Common myeloid progenitor, CD34-positive (primary cell): ENCODE measurements at places on chromosomes 2 and 18.

- peaks cover 23% of the 10 kb centered on the region for H3K4me1 ChIP-seq
- H3K4me3 ChIP-seq: no peak overlapping the region
- H3K27me3 ChIP-seq: no peaks in the 10 kb centered on the region
- H3K36me3 ChIP-seq: no peaks in the 10 kb centered on the region
- no peak overlapping the region for H3K27ac ChIP-seq
Observed at GRCh38 chr2:239881561-239882320, 143.4 kb downstream of the NDUFA10 start.

DNA sequence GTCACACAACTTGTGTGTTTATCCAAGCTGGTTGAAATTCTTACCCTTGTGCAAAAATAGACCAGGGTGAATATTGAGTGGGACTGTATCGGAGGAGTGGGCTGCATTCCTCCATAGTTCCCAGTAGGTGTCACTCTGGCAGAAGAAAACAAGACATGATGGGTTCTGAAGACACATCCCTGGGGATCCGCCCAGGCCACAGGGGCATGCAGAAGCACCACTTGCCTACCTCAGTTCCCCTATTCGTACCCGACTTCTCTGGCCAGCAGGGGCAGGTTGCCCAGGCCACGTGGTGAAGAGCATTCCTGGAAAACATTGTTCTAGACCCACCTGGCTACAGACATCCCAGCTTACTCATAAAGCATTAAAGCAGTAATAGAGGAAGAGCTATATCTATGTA is 168.2 kb downstream of the FAM210A start:
- H3K27ac ChIP-seq: no peak overlapping the region
- no peak overlapping the region for H3K4me3 ChIP-seq
- no peaks in the 10 kb centered on the region for H3K36me3 ChIP-seq
- peaks cover 38% of the 10 kb centered on the region for H3K4me1 ChIP-seq

DNA sequence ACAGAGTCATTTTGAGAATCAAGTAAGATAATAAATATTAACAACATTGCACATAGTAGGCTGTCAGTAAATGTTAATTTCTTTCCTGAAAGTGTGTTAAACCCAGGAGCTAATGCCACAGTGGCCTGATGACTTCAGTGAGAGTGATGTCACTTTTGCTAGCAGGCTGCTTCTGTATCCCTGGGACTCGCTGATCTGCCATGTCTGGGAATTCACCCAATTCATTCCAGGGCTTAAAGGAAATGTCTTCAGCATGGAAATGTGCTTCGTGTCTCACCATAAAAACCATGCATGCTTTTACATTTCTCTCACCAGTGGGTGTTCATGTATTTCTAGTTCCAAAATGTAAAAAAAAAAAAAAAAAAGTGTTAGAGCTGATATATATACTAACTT is 56.8 kb upstream of the MAPRE3 start:
- peaks cover 3% of the 10 kb centered on the region for H3K4me1 ChIP-seq
- no peaks in the 10 kb centered on the region for H3K27me3 ChIP-seq
- no peak overlapping the region for H3K27ac ChIP-seq
- no peak for DNase-seq

GRCh38 chr2:15826273-15826717 is 114.1 kb upstream of the MYCN start:
- no peaks in the 10 kb centered on the region for H3K36me3 ChIP-seq
- H3K4me1 ChIP-seq: no peaks in the 10 kb centered on the region
- no peak overlapping the region for H3K27ac ChIP-seq

DNA sequence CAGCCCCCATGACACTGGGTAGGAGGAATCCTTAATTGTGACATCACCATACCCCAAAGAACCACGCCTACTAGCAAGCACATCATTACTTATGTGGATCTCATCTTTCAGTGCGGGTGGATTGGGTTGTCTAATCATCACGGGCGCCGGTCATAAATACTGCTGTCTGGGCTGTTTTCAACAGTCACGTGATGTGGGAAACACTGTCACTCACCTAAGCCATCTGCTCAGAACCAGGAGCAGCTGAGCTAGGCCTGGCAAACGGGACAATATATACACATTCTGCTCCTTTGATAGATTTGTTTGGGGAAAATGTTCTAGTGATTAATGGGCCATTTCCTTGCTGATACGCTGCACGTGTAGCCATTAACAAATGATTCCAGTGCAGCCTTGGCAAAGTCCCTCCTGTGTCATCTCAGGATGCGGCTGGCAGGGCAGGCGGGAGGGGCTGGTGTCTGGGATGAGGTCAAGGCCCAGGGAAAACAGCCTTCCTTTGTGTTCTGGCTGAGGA is 145.9 kb upstream of the COPS8 start:
- no peak for DNase-seq
- H3K27ac ChIP-seq: no peak overlapping the region
- H3K27me3 ChIP-seq: no peaks in the 10 kb centered on the region
- no peaks in the 10 kb centered on the region for H3K36me3 ChIP-seq
- H3K4me1 ChIP-seq: no peaks in the 10 kb centered on the region

DNA sequence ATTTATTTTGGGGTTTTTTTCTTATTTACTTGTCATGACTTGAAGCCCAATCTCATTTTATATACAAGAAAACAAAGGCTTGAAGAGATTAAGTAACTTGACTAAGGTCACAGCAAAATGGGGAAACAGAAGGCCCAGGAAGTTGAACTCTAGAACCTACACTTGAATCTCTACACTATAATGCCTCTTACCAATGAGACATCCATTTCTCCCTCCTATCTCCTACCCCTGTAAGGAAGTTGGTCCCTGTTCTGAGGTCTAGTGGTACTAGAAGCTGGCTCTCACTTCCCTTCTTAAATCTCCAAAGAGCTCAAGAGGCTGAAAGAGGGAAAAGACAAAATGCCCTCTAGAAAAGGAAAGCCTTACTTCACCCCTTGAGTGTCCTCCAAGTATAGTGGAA is 25.5 kb upstream of the IHH start:
- H3K27me3 ChIP-seq: no peaks in the 10 kb centered on the region
- H3K36me3 ChIP-seq: no peaks in the 10 kb centered on the region
- no peak overlapping the region for H3K4me3 ChIP-seq
- H3K27ac ChIP-seq: no peak overlapping the region
- DNase-seq: no peak

DNA sequence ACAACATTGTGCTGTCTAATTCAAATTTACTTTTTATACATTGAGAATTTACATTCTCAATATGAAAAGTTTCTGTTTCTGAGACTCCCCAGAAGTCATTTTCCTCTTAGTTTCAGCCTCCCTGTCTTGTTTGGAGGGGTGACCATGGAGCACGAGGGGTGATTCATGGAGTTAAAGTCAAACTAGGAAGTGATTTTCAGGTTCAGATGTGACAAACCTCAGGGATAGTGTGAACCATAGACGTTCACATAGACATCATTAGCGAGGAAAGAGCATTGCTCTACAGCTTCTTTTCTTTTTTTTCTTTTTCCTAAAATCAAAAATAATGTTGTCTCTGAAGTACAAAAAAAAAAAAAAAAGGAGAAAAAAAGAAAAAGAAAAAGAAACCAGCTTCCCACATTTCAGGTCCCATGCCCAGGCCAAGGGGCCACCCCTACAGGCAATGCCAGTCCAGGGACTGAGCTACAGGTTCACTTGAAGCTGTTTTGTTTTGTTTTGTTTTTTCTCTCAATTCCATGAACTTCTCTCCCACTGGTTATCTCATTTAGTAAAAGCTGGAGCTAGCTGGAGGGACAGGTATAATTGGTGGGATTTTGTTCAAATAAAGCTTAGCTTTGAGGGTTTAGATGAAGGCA is 18.1 kb upstream of the LCLAT1 start:
- H3K27me3 ChIP-seq: no peaks in the 10 kb centered on the region
- H3K36me3 ChIP-seq: no peaks in the 10 kb centered on the region
- H3K4me3 ChIP-seq: no peak overlapping the region
- no peak overlapping the region for H3K27ac ChIP-seq
- no peaks in the 10 kb centered on the region for H3K4me1 ChIP-seq

DNA sequence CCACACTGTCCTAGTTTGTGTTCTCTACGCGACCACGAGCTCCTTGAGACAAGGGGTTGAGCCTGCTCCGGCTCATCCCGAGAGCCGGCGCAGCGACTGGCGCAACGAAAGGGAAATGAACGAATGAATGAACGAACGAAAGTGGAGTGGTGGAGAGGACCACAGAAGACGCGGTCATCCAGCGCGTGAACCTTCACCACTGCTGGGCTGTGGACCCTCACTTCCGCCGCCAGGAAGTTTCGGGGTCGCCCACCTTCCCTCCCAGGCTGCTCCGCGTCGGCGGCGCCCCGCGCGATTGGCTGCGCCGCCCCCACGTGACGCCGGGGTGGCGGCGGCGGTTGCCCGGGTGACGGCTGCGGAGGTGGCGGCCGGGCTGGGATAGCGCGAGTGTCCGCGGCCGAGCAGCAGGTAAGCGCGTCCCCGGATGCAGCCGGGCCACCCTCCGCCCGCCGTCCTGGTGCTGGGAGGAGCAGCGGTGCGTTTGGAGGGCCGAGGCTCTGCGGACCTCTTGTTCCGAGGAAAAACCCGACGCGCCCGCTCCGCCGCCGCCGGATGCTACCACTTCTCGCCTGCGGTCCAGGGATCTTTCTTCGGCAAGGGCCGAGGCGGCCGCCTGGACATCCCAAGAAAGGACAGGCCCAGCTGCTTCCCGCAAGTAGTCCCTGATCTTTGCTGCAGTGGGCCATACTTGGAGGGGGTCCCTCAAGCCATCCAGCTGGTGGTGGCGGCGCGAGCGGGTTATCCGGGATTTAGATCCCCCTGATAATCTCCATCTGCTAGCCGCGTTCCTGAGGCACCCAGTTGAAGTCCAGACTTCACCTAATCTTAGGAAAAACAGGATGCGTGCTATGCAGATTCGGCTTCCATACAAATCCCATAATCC is at the start of gene ARMC9:
ARMC9 (plus strand) TSS at position 341 of the 883 bp plus-strand sequence. CDS start 7,608 bp downstream, outside the sequence.
- peak; percentile 34 for DNase-seq
- no peak within 1 kb of the TSS for H3K27ac ChIP-seq
- H3K4me3 ChIP-seq: peak within 1 kb of the TSS; percentile 96
- no peaks in the 10 kb centered on the region for H3K4me1 ChIP-seq
- H3K27me3 ChIP-seq: no peaks in the 10 kb centered on the region
- H3K36me3 ChIP-seq: no peaks in the 10 kb centered on the region

DNA sequence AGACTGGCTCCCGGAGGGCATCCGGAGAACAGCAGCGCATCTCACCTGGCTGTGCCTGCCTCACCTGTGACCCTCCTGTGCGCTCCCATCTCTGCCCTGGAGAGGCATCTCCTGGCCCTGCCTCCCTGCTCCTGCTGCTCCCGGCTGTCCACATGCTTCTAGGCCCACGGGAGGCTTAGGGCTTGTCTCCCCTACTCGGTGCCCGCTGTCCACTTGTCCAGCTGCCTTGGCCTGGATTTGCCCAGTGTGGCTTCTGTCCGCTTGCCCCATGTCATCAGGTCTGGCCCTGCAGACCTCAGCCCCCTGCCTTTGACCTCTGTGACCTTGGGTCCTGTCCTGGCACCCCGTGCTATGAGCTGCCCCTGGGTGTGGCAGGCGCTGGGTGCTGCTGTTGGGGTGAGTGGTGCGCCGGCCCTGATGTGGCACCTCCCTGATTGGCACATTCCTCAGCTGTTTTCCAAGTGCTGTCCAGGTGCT is 4.5 kb downstream of the BOK start:
- no peak overlapping the region for H3K4me3 ChIP-seq
- H3K4me1 ChIP-seq: peaks cover 13% of the 10 kb centered on the region
- no peaks in the 10 kb centered on the region for H3K36me3 ChIP-seq
- DNase-seq: no peak
- peaks cover 43% of the 10 kb centered on the region for H3K27me3 ChIP-seq
- H3K27ac ChIP-seq: no peak overlapping the region

DNA sequence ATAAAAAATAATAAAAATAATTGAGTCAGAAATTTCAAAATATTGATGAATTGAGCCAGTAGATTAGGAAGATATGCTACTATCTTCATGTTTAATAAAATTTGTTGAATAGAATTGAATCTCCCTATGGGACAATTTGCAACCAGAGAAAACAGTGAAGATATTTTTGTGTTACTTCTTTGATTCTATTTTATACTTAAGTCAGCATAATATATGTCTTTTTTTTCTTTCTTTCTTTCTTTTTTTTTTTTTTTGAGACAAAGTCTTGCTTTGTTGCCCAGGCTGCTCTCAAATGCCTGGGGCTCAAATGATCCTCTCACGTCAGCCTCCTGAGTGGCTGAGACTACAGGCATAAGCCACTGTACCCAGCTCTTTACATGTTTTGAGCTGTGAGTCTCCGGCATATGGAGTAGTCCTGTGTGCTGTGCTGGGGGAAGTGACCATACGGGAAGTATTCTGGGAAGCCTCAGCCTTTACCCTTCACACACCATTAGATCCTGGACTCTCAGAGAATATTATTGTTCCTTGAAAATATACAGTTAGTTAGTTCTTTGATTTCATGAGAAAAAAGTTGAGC is 13.8 kb upstream of the IAH1 start:
- H3K4me1 ChIP-seq: no peaks in the 10 kb centered on the region
- no peaks in the 10 kb centered on the region for H3K27me3 ChIP-seq
- H3K4me3 ChIP-seq: no peak overlapping the region
- peaks cover 48% of the 10 kb centered on the region for H3K36me3 ChIP-seq
- no peak overlapping the region for H3K27ac ChIP-seq

- peaks cover 94% of the 10 kb centered on the region for H3K27me3 ChIP-seq
- no peak for DNase-seq
- H3K4me3 ChIP-seq: no peak overlapping the region
- no peak overlapping the region for H3K27ac ChIP-seq
- no peaks in the 10 kb centered on the region for H3K36me3 ChIP-seq
Observed at GRCh38 chr2:176072951-176073904, 10.5 kb downstream of the EVX2 start.

DNA sequence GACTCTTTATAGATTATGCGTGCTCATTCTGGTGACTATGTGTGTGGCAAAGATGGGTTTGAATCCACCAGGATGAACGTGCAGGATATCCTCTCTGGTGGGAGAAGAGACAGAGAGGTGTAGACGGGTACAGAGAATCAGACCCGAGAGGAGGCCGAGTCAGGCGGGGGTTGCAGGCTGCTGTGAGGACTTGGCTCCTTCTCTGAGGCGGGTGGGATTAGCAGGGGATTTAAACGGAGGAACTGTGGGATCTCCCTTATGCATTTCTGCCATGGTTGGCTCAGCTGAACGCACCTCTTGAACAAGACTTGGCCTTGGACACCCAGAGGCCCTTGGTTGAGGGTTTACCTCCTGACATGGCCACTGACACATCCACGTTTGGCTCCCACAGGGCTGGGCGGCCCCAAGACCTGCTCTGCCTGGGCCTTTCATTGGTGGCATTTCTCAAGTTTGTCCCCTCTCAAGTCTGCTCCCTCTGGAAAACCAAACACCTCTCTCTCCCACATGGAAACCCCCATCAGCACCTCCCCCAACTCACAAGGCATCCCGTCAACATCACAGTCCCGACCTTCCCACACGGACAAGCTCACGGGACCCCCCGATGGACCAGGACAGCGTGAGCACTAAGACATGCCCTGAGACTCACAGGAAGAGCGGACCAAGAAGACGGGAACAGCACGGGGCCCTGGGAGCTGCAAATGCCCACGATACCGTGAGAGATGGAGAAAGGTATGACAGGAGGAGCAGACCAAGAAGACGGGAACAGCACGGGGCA is 158.3 kb downstream of the RTP5 start:
- H3K27ac ChIP-seq: no peak overlapping the region
- peaks cover 83% of the 10 kb centered on the region for H3K27me3 ChIP-seq
- H3K4me1 ChIP-seq: no peaks in the 10 kb centered on the region

GRCh38 chr18:24552218-24552617 is 91.8 kb downstream of the HRH4 start:
- H3K4me3 ChIP-seq: no peak overlapping the region
- no peaks in the 10 kb centered on the region for H3K36me3 ChIP-seq
- H3K4me1 ChIP-seq: peaks cover 5% of the 10 kb centered on the region
- no peak for DNase-seq

GRCh38 chr2:146244131-146244530 is 1600.7 kb upstream of the ACVR2A start:
- no peak overlapping the region for H3K27ac ChIP-seq
- no peaks in the 10 kb centered on the region for H3K4me1 ChIP-seq
- no peaks in the 10 kb centered on the region for H3K36me3 ChIP-seq
- no peak overlapping the region for H3K4me3 ChIP-seq
- DNase-seq: no peak
